ENCODE measurements at places on chromosomes 5 and 9.
A peak's percentile ranks its signal among the peaks of the same experiment; 100 is the strongest.

DNA sequence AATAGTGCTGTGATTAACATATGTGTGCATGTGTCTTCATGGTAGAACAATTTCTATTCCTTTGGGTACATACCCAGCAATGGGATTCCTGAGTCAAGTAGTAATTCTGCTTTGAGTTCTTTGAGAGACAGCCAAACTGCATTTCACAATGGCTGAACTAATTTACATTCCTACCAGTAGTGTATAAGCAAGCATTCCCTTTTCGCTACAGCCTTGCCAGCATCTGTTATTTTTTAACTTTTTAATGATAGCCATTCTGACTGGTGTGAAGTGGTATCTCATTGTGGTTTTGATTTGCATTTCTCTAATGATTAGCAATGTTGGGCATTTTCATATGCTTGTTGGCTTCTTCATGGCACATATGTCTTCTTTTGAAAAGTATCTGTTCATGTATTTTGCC lies 308.5 kb downstream of the ARRDC3 start:
- no peak for DNase-seq

GRCh38 chr9:112754578-112754977 lies 4.0 kb downstream of the SNX30 start:
- DNase-seq = no peak

DNA sequence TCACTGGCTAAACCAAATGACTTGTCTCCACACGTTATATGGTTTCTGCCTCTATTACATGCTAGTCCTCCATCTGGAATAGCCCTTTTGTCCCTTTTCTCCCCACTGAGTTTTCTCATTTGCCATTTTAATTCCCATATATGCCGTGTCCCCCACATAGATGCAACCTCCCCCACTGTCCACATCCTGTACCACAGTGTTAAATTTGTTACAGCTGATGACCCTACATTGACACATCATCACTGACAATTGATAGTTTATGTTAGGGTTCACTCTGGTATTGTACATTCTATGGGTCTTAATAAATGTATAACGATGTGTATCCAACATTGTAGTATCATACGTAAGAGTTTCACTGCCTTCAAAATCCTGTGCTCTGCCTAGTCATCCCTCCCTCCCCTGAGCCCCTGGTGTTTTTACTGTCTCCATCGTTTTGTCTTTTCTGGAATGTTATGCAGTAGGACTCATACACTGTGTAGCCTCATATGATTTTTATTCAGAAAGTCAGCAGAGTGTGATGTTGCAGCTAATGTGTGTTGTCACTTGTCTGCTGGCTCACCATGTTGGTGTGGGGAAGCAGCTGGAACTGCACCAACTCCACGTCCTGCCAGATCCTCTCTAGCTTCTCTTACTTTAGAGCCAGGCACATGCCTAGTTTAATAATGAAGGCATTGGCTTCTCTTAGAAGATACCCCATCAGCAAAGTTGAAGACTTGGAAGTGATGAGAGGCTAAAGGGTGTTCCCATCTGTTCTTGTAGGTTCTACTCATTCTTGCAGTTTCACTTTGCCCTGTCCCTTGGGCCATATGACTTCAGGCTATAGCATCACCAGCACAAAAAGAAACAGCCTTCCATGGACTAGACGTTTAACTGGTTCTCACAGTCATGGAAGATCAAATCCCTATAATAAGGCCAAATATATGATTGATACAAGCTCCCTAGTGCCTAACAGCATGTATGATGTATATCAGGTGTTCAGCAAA lies 30.2 kb downstream of the LRRC70 start:
- no peak for DNase-seq

DNA sequence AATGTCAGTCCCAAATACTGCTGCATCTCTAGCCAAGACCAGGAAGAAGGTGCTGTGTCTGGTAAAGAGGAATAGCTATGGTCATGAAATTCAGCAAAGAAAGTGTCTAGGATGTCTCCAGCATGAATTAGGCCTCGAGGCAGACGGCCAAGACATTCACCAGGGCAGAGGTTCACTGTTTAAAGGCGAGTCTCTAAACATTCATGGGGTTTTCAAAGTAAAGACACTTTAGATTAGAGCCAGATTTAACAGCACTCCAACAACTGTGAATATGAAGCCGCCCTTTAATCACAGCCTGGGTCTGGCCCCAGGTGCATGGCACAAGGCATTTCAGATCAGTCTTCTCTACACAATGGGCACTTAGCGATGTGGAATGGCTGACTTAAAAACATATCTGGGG lies 95.0 kb downstream of the ANKH start:
- no peak for DNase-seq

GRCh38 chr9:30622561-30622960 lies 1761.9 kb upstream of the ACO1 start:
- no peak for DNase-seq

- DNase-seq = no peak
Observed at GRCh38 chr9:117375956-117376355, 38.9 kb downstream of the ASTN2 start.

GRCh38 chr9:127928676-127929624 lies 1.6 kb downstream of the PIP5KL1 start:
- DNase-seq = peak; percentile 95

DNA sequence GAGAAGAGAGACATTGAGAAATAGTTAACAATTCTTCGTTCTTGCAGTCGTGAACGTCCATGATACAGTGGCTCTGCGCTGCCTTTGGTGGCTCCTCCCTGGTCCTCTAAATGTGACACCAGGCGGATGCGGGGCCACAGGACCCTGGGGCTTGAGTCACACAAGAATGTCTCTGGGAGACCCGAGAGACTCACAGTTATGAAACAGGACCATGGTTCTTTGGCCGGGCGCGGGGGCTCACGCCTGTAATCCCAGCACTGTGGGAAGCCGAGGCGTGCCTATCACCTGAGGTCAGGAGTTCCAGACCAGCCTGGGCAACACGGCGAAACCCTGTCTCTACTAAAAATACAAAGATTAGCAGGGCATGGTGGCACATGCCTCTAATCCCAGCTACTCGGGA lies 767 bp upstream of the ZDHHC11 start:
- no peak for DNase-seq

GRCh38 chr9:125486576-125486975 lies 220.4 kb downstream of the MAPKAP1 start:
- no peak for DNase-seq

DNA sequence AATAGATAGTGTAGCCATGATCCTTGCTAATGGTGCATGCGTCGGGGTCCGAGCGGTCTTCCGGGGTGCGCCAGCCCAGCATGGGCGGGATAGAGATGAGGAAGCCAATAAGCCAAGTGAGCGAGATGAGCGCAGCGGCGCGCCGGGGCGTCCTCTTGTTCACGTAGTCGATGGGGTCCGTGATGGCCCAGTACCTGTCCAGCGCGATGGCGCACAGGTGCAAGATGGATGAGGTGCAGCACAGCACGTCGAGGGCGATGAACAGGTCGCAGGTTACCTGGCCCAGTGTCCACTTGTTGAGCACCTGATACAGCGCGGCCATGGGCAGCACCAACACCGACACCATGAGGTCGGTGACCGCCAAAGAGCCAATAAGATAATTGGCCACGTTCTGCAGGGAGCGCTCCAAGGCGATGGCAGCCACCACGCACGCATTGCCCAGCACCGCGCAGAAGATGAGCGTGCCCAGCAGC lies 1.1 kb downstream of the HTR1A start:
- DNase-seq = no peak

DNA sequence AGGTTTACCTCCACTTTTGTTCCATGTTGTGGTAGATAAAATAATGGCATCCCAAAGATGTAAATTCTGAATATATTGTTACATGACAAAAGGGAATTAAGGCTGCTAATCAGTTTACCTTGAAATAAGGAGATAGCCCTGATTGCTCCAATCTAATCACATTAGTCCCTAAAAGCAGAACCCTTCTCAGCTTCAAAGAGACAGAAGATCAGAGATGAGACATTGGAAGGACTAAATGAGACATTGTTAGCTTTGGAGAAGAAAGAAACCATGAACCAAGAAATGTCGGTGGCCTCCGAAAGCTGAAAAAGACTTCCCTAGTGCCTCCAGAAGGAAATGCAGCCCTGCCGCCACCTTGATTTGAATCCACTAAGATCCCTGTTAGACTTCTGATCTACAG lies 82.8 kb upstream of the PARP8 start:
- no peak for DNase-seq

DNA sequence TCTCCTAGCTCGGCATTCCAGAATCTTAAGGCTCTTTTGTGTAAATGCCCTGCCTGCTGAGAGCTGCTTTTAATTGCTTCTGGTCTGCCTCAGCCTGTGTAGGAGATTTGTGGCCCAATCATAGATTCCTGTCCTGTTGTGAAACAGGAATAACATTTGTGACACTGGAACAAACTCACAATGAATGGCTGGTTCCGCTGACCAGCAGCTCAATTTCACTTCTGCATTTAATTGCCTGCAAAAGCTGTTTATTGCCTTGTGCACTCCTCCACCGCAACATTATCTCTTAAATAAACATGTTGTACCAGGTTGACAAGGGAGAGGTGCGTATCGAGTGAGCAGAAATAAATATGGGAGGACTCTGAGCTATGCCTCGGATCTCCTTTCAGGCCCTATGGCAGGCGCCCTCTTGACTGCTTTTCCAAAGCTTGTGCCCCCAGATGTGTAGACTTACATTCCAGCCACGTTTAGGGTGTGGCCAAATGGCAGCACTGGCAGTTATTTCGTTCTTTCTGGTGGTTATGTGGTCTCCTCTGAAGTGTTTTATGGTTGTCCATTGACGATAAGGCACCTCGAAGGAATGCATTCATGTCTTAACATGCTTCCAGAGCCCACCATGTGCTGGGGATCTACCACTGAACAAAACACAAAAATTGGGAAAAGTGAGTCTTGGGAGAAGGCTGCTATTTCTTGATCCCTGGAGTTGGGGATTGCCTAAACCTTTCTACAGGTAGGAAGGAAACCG lies 58.1 kb downstream of the DMRT1 start:
- peak; percentile 64 for DNase-seq

DNA sequence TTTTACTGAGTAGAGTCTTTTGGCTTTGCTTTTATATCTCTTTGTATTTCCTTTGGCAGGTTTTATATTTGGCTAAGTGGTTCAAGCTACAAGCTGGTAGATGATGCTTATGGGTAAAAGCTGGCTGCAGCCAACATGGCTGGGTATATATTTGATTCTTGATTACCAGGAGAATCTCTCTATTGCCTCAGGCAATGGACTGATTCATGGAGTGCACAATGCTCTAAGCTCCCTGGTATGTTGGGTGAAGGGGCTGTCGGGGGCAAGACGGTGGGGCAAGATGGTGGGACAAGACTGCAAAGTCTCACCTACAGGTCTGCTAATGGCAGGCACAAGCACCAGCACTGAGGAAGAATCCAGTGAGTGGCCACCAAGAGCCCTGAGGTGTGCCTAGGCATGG lies 366.6 kb downstream of the DMAC1 start:
- no peak for DNase-seq

GRCh38 chr5:83387041-83387440 lies 84.5 kb upstream of the VCAN start:
- no peak for DNase-seq

DNA sequence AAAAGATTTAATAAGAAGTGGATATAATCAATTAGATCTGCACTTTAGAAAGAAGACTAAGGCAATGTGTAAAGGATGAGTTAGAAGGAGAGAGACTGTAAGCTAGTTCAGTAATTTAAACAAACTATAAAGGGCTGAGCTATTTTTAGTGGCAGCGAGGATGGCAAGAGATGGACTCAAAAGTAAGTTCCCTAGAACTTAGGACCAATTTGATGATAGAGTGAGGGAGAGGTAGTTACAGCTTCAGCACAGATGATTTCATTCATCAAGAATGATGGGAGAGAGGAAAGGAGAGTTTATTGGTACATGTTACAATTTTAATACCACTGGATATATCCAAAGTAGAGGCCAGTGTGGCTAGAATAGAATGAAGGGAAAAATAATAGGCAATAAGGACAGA lies 19.1 kb downstream of the NADK2 start:
- DNase-seq = no peak

GRCh38 chr5:159189310-159189709 lies 20.0 kb downstream of the RNF145 start:
- no peak for DNase-seq

DNA sequence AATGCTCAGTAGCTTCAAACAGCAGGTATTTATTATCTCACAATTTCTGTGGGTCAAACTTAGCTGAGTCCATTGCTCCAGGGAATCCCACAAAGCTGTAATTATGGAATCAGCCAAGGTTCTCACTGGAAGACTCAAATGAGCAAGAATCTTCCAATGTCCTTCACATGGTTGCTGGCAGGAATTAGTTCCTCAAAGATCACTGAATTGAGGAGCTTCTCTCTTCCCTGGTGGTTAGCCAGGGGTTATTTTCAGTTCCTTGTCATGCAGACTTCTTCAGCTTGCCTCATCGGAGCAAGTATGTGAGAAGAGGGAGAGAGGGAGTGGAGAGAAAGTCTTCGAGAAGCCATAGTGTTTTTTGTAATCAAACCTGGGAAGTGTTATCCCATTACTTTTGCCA lies 2331.9 kb downstream of the MAT2B start:
- no peak for DNase-seq
